ENCODE measurements at places on chromosomes 7 and 10.
A peak's percentile ranks its signal among the peaks of the same experiment; 100 is the strongest.

- DNase-seq: no peak
Measured at GRCh38 chr7:36045830-36046341, 107.2 kb upstream of the EEPD1 start.

- no peak for DNase-seq
Measured at GRCh38 chr7:72919256-72919775, 5.6 kb upstream of the POM121 start.

- no peak for DNase-seq
Measured at GRCh38 chr10:65628493-65629139, 1297.2 kb upstream of the LRRTM3 start.

DNA sequence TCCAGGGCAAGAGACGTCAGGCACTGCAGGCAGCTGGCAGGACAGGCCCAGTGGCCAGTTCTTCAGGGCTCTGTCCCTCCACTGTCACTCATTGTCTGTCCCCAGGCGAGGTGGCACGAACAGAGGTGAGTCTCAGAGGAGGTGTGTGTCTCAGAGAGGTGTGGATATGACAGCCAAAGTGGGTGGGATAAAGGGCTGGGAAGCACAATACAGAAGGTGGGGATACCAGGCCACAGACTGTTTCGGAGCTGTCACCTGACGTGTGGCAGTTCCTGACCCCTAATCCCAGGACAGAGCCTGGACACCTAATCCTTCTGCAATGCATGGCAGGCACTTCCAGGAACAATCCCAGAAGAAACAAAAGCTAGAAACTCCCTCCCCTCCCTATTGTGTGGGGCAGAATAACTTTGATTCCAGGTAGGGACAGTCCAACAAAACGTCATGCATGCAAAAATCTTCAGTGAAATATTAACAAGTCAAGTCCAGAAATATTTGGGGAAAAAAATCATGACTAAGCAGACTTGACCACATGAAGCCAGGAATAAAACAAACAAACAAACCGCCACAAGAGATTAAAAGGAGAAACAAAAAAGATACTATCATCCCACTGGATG, 11.6 kb downstream of the KLRG2 start:
- DNase-seq: no peak

GRCh38 chr7:7257899-7258692, 75.8 kb downstream of the C1GALT1 start:
- DNase-seq: peak; percentile 26

- DNase-seq: no peak
Measured at GRCh38 chr7:130461272-130461671, 20.5 kb upstream of the CEP41 start.

- DNase-seq: no peak
Measured at GRCh38 chr10:24009736-24010135, 199.2 kb upstream of the KIAA1217 start.

DNA sequence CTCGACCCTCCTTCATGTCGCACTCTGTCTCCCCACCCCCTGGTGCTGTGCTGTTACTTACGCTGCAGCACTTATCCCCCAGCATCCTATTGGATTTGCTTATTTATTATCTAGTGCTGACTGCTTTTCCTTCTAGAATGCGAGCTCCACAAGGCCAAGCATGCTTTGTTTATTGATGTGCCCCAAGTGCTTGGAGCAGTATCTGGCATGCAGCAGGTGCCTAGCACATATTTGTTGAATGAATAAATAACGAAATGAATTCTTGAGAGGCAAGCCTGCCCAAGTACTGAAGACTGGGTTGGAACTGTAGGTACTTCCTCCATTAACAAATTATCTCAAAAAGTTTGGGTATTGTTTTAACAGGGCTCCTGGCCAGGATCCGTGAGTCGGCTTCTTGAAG, 24.8 kb upstream of the ZNF32 start:
- no peak for DNase-seq

- DNase-seq: no peak
Measured at GRCh38 chr10:99232360-99232999, 3.2 kb downstream of the HPSE2 start.

DNA sequence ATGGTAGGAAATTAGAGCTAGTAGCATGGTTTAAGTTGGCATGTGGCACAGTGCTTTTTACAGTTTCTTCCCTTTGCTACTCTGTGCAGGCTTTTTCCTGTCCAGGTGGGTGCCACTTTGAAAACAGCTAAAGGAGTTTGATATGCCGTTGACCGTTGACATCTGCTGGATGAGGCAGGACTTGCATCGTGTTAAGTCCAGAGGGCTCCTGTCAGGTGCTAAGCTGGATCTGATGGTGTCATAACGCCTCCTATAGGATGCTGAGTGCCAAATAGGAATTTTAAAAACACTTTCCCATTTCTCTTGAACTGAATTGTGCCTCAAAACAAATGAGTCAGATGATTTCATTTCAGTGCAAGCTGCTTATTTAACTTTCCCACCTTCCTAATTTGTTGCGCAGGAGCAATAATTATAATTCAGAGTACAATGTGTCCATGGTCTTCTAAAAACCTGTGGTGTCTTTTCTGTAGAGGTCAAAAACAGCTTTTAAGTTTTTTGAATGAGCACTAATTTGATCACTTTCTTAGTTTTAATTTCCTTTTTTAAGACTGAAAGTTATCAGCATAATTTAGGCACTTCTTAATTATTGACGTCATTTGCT, 178.3 kb downstream of the CDCA7L start:
- DNase-seq: peak; percentile 2

- no peak for DNase-seq
Measured at GRCh38 chr10:68562661-68563570, 2.8 kb downstream of the TET1 start.

- no peak for DNase-seq
Measured at GRCh38 chr10:127364034-127364433, 167.6 kb upstream of the INSYN2A start.

- DNase-seq: no peak
Measured at GRCh38 chr7:85274454-85274853, 87.6 kb upstream of the SEMA3D start.

DNA sequence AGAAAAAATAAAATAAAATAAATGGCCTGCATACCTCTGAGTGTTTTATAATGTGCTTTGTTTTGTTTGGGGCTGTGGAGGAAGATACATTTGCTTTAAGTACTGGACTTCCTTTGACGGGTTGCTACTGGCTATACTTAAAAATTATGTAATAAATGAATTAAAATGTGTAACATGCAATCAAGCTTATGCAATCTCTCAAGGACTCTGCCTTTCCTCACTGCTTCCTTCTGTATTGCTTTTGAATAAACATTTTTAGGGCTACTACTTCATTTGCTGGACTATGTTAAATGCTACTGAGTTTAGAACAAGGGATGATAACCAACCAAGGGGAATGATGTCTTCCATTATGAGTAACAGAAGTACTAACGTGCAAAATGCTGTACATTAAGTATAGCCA, 91.6 kb downstream of the ETV1 start:
- DNase-seq: no peak

DNA sequence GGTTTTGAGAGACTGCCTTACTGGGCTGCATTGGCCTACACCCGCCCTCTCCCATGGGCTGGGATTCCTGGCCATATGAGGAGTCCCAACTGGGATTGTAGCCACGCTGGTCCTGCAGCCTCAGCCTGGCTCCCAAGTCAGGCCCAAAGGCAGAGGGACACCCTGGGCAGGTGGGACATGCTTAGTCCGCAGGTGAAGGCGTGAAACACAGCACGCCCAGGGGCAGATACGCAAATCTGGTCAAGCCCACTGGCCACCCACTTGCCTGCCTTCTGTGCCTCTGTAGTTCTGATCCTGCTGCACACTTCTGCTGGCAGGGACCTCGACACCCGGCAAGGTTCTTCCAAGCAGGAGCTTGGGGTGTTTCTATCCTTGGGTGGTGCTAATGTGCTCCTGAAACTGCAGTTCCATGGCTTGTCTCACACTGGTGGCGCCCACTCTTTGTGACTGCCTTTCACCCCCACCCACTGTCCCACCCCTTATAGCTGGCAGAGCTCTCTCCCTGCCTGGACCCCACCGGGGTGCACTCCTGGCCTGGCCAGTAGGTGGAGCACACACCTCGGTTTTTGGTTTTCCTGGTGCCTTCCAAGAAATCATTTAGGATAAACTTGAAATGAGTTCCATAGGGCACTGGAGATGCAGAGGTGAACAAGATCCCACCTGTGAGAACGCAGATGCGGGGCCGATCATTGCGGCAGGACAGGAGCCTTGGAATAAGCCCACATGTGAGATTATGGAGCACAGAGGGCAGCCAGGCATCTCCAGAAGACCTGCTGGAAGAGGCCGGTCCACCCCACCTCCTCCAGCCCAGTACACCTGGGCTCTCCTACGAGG, 47.9 kb downstream of the MKI67 start:
- peak; percentile 50 for DNase-seq

DNA sequence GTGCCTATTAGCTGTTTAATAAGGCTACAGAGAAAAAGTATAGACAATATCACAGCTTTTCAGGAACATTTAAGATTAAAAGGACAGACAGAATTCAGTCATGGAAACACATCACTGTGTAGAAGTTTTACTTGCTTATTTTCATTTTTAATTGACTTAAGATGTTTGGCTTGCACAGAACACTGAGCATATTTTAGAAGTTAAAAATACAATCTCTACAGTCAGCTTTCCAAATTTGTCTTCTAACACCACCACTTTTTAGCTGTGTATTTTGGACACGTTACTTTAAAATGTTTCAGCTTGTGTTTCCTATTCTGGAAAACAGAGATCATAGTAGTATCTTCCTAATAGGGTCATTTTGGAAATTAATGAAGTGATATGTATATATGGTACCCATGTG, 11.8 kb downstream of the CFAP69 start:
- DNase-seq: no peak

GRCh38 chr10:116737627-116738327, 4.6 kb downstream of the HSPA12A start:
- DNase-seq: no peak

DNA sequence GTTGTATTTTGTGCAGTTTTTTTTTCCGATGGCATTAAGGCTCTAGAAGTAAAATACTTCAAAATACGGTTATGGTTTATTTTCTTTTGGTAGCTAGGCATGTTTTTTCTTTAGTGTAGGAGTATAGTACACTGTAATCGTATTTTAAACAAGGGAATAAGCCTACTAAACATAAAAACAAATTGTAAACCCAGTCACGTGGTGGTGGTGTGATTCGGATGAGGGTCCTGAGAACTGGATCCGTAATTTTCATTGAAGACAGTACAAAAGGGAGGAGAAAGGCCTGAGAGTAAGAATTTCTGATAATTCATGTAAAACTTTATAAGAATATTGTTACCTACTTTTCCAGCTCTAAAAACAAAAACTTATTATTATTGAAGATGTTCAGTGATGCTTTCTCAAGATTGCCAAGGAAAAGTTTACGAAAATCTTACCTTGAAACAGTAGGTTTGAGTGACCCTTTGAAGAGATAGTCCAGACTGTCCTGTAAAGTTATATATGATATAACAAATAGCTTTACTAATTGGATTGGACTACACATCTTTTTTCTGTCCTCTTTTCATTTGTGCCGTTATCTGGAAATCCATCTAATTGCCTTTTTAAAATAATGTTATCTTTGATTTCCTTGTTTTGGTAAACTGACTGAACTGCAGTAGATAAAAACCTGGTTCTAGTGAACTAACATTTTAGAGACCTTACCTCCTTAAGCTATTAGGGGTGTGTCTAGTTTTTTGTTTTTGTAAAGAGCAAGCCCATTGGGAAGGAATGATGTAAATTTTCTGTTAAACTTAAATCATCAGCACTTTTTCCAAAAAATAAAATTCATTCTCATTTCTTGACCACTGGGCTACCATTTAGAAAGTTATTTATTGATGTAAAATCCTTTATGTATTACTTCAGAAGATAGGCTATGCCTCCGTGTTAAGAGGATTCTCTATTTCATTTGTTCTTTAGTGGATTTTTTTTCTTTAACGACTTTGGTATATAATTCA, 1.0 kb upstream of the PBLD start:
- no peak for DNase-seq

GRCh38 chr10:35526746-35527145, 78.4 kb upstream of the GJD4 start:
- no peak for DNase-seq

DNA sequence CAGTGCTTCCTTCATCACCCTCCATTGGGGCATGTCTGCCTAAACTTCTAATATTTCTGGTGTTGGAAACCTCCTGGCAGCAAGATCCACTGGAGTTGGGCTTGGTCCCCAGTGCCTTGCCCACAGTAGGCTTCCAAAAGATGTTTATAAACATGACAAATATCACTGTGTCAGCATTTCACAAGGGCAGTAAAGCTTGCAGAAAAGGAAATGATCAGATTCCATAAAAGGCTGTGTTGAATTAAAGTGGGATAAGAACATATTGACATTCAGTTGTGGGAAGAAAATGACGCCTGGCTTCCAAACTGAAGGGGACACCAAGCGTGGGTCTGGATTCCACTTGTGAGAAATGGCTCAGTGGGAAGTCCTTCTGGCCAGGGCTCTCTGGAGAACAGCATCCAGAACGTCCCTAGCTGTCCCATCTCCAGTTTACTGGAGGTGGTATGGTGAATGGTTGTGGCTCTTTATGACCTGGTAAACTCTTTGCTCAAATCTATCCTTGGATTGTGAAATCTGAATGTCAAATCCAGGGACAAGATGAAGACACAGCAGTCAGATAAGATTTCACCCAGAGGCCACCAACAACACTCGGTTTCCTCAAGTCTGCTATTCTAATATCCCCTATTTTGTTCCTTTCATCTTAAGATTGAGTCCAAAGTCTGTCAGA, 287.2 kb downstream of the TNS3 start:
- no peak for DNase-seq

DNA sequence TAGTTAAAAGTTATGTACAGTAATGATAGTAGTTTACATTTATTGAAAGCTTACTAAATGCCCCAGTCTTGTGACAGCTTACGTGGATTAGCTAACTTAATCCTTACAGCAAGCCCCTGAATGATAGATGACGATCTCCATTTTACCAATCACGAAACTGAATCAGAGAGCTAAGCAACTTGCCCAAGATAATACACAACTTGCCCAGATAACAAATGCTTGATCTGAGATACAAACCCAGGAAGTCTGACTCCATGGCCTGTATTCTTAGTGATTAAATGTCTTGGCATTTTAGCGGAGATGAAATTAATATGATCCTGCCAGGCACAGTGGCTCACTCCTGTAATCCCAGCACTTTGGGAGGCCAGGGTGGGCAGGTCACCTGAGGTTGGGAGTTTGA, 46.9 kb upstream of the FMC1 start:
- DNase-seq: no peak

- DNase-seq: no peak
Measured at GRCh38 chr7:151595702-151596350, 76.1 kb upstream of the RHEB start.

DNA sequence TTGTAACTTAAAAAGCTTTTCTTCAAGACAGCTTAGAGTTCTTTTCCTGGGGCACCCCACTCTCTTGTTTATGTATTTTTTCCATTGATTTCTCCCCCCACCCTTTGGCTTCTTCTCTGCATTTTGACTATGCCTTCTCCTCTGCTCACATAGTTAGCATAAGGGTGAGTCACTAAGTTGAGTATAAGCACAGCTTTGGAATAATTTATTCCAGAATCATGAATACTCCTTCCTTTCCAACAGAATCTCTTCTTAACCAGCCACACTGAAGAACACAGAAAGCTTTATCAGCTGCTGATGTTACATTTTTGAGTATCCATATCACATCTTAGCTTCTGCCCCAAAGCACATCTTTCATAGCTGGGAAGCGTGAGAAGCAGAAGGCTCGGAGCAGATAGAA, 449.5 kb upstream of the MKI67 start:
- DNase-seq: no peak

GRCh38 chr7:70736715-70737460, 395.1 kb upstream of the GALNT17 start:
- DNase-seq: no peak

- no peak for DNase-seq
Measured at GRCh38 chr7:2257046-2257551, 15.1 kb downstream of the NUDT1 start.

Data from GM12891 (cell line).